CD4-positive, alpha-beta T cell (primary cell): ENCODE measurements at places on chromosomes 16 and 17. TPM values are rescaled to one million over a fixed set of nuclear protein-coding genes. Genes with fewer than 3 reads are reported as not detected.

MRPS34 gene
- 25.5 TPM for total RNA-seq

OTOP2 gene
- not detected for total RNA-seq

KCTD11 gene
- total RNA-seq, result 1.6 TPM

GRCh38 chr17:80585890-80586845 lies 41.5 kb downstream of the RPTOR start:
- DNase-seq, result no peak

- DNase-seq, result no peak
Measured at GRCh38 chr17:74799097-74799496, 23.0 kb upstream of the NAT9 start.
